ENCODE measurements at places on chromosomes 4 and X.

DNA sequence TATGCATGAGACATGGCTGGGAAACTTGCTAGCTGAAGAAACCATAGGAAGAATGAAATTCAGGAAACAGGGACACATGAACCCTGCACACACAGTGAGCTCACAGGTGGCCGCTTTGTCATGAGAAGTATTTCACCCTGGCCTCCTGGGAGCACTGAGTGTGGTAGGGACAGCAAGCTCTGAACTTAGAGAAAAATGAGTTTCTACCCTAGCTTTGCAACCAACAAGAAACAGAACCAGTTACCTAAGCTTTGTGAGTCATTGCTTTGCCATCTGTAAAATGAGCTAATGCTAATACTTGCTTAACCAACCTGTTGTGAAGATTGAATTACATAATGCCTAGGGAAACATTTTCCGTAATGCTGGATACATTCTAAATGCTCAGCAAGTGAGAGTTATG is 206.6 kb upstream of the HS3ST1 start:
- DNase-seq = no peak

GRCh38 chrX:12962041-12962504 is 12.8 kb upstream of the TMSB4X start:
- DNase-seq = no peak

DNA sequence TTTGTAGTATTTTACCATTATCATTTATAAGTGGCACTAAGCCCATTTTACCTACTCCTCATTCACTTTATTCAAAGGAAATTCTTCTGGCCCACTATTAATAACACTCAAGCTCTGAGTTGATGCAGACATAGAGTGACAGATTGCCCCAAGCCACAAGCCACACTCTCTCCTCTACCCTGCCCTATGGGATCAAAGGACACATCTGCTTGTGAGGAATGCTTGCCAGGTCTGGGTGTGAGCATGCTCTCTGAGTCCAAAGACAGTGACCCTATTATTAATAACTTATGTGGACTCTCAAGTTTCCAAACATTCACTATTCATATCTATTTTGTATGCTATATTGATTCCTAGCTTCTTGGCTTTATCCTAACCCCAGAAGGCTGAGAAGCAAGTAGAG is 18.5 kb downstream of the ETNPPL start:
- DNase-seq = no peak

DNA sequence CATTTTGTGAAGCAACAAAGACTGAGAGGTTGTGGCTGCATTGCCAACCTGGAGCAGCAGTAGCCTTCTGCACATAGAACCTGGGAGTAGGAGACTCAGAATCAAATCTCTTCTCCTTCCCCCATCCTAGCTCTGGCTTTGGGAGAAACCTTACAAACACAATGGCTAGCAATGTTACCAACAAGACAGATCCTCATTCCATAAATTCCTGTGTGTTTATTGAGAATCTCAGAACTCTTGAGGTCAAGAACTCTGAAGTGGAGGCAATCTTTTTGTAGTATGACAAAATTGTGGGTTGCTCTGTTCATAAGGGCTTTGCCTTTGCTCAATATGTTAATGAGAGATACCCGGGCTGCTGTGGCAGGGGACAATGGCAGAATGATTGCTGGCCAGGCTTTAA is 406.7 kb upstream of the SPANXN1 start:
- no peak for DNase-seq

GRCh38 chr4:3354455-3354811 is 61.6 kb downstream of the RGS12 start:
- DNase-seq = no peak

DNA sequence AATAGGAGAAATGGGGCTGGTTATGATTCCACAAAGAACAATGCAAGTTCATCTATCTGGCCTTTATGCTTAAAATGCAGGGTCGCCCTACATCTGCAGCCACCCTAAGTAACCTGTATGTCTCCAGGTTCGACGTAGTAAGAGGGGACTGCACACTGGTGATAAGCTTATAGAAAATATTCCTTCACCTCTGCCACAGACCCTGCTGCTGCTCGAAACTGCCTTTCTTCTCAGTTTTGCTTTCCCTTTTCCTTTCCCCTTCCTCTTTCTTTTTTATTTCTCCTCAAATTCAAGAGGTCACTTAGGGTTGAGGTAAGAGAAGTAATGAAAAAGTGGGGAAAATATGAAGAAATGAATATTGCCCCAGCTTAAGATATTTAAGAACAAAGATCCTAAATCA is 123.5 kb downstream of the DCHS2 start:
- no peak for DNase-seq

GRCh38 chr4:185151296-185151695 is 8.2 kb downstream of the SLC25A4 start:
- no peak for DNase-seq

DNA sequence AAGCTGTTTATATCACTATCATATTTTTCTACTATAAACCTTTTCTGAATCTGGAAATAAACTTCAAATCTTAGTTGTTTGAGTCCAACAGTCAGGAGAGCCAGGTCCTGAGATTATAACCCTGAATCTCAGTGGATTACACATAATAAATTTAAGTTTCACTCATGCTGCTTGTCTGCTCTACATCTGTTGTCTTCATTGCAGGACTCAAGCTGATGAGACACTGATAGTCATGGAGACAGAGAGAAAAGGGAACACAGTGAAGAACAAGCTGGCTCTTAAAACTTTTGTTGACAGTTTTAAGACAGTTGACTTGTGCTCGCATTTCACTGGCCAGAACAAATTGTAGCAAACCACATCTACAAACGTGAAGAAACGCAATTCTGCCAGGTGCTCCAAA is 327.0 kb upstream of the CTSO start:
- no peak for DNase-seq

GRCh38 chr4:127203562-127204200 is 429.1 kb upstream of the INTU start:
- DNase-seq = no peak

- DNase-seq = no peak
Observed at GRCh38 chrX:150192816-150193215, 170.3 kb upstream of the MAMLD1 start.

- DNase-seq = no peak
Observed at GRCh38 chr4:184818216-184818564, 7.6 kb downstream of the ACSL1 start.

GRCh38 chr4:153804722-153805121 is 15.8 kb upstream of the SFRP2 start:
- no peak for DNase-seq

DNA sequence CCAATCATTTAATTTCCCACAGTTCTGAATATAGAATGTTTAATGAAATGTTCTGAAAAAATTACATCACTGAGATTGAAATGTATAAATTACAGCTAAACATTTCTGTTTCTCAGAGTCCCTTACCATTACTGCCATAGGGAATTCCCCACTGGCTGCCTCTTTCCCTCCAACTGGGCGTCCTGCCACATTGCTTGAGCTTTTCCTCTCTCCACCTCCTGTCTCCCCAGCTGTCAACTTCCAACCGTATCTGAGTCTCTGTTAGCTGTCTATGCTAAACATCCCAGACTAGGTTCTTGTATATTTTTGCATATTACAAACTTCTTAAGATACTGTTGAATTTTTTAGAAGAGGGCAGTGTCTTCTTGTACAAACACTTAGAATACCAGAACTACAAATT is 407.3 kb upstream of the SLIT2 start:
- peak; percentile 67 for DNase-seq

DNA sequence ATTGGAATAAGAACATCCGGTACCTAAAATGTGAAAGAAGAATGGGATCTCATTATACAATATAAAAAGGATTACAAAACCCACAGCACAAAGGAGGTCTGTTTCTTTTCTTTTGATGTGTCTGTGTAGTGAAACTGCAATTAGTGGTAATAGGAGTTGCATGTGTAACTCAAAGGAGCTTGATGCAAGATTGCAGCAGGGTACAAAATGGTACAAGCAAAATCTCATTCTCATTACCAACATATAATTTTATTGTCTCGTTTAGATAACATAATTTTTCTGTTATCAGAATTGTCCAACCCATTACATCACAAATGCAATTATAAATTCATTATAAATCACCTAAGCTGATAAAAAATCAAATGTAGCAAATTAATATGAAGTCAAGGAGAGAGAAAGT is 47.1 kb upstream of the CCSER1 start:
- no peak for DNase-seq

GRCh38 chr4:83606898-83607297 is 71.0 kb downstream of the GPAT3 start:
- no peak for DNase-seq

- no peak for DNase-seq
Observed at GRCh38 chrX:31670245-31670644, 598.4 kb upstream of the FTHL17 start.

DNA sequence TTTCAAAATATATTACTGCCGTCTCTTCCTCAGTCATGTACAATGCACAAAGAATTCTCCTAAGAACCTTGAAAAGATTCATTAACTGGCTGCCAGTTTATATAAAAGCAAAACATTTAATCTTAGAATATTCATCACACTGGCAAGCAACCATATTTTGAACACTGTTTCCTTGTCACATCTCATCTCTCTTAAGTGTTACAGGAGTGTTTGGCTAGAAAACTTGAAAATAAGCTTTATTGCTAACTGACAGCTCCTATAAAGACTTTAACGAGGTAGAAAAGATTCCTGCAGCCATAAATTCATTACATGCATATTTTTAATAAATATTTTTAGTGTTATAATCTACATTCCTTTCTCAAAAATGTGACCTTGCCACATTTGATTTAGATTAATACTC is 149.6 kb downstream of the AFAP1 start:
- DNase-seq = no peak

DNA sequence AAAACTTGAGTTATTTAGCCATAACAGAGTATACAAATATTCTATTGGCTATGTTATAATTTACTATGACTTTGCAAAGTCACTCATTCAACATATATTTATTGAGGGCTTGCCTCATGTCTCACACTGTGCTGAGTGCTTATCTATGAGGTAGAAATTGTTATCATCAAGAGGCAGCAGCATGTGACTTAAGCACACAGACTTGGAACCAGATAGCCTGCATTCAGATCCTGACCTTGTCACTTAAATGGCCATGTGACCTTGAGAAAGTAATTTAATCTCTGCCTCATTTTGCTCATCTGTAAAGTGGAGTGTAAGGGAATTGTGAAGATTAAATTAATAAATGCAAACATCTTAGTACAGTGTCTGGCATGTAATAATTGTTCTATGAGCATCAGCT is 10.1 kb upstream of the EXOSC9 start:
- no peak for DNase-seq

- DNase-seq = no peak
Observed at GRCh38 chr4:101236097-101236496, 111.2 kb downstream of the PPP3CA start.

GRCh38 chr4:53101191-53101581 is 239.1 kb downstream of the RASL11B start:
- no peak for DNase-seq

GRCh38 chr4:153217440-153217839 is 13.2 kb downstream of the TRIM2 start:
- DNase-seq = no peak

- DNase-seq = no peak
Observed at GRCh38 chrX:40746521-40746920, 11.2 kb upstream of the MED14 start.

DNA sequence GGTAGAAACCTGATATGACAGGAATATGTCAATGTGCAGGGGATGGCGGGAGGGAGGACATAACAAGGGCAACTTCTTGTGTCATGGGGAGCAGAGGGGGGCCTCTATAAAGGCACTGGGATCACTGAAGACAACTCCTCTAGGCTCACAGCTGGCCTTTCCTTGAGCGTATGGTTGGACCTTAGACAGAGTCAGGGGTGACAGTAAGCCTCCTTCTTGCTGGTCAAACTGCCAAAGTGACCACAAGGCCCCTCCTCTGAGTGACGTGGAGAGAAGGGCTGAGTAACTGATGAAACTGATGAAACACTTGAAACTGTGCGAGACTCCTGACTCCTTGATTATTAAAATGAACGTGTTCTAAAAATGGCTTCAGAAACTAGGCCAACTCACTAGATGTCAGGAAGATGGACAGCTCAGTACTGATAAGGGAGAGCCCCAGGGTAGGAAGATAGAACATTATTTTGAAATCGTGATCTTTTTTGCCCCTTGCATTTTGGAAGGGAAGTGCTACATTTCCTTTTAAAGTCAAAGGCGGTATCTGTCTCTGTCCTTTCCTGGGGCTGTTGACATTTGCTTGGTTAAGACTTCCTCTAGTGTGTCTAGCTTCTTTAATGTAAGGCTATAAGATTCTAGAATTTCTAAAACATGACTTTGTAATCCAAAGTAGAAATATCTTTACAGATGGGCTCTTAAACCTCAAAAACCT is 1.6 kb downstream of the RAB33A start:
- no peak for DNase-seq

- no peak for DNase-seq
Observed at GRCh38 chr4:676871-677235, 2.5 kb downstream of the MYL5 start.

DNA sequence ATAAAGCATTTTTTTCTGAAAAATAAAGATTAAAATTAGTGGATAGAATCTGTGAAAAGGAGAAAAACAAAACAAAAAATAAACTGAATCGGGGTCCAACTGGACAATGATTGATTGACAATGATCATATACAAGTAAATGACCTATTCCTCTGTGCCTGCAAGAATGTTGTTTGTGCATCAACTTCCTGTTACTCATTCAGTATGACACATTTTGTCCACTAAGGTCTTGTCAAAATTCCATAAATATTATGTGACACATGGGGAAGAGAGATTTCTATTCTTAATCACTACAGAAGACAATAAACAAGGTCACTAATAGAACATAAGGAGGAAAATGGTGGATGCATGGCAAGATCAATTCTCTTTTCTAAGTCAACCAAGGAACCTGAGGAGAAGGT is 54.9 kb downstream of the F8 start:
- no peak for DNase-seq

- DNase-seq = peak; percentile 35
Observed at GRCh38 chr4:15779306-15779705, 1.2 kb downstream of the CD38 start.

- no peak for DNase-seq
Observed at GRCh38 chrX:101028562-101028961, 23.3 kb downstream of the TRMT2B start.

DNA sequence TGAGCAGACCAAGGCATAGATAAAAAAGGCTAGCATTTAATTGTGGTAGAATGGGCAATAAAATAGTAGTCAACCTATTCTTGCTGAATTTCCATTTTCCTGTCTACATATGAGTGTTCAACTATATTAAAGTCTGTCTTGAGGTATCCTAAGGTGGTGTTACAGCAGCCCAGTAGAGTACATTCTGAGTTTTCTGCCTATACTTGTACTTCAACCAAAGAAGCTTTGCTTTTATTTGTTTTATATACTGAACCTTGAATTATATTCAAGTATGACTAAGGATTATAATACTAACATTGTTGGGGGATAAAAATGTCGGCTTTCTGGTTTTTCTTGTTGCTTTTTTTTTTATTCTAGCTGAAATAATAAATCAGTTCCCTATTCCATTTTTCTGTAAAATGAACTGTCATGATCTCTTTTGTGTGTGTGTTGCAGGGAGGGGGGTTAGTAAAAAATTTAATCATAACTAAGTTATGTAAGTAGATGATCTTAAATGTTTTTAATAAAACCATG is 106.7 kb downstream of the PDLIM5 start:
- no peak for DNase-seq
